ENCODE measurements at places on chromosomes 1 and 21. TPM values are rescaled to one million over a fixed set of nuclear protein-coding genes. Genes with fewer than 3 reads are reported as not detected.
A peak's percentile ranks its signal among the peaks of the same experiment; 100 is the strongest.

- DNase-seq: no peak
Measured at GRCh38 chr1:160427625-160428024, 27.3 kb downstream of the VANGL2 start.

DNA sequence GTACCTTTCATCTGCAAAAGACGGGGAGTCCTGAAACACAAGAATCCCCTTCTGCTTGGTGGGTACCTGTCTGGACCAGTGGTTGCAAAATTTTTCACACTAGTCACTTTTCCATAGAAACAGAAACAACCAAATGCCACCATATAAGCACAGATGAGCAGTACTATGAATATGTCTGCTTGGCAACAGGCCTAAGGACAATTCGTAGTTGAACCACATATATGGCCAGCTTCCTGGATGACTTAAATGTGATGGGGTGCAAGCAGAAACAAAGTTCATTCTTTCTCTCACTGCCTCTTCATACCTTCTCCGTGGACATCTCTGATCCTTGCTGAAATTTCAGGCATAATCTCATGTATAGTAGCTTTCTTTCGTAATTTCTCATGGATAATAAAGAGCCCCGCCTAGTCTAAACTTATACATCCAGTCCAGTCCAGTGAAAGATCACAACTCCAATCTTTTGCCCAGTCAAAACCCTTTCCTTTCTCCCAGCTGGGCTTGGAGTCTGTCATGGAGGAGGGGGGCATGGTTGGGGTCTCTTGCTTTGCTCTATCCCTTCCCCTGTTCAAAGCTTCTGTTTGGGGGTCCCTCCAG, 7.0 kb downstream of the FCAMR start:
- DNase-seq: no peak

DNA sequence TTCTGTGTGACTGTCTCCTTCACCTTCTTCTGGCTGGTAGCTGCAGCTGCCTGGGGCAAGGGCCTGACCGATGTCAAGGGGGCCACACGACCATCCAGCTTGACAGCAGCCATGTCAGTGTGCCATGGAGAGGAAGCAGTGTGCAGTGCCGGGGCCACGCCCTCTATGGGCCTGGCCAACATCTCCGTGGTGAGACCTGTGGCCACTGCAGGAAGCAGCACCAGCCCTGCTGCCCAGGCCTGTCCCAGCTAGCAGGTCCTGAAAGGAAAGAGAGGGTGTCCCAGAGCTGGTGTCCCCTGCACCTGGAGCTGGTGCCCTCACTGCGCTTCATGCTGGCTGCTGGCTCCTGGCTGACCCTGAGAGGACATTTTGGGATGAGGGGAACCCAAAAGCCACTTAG, 5.9 kb upstream of the ATXN7L2 start:
- DNase-seq: no peak

DNA sequence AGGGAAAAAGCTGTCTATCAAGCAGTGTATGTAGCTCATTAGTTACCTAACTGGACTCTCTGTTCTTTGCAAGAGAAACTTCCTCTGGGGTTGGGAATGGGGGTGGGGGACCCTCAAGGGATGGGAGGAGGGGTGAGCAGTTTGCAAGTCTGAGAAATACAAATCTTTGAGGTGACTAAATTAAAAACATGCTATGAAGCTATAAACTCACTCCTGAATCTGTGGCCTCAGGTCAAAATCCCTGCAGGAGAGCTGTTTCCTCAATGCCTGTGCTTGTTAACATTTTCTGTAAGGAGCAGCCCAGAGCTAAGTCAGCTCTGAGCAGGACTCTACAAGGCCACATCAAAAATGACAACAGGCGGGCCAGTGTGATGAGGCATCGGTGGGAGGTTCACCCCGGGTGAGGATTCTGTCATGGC, 32.8 kb upstream of the PTPRC start:
- no peak for DNase-seq

DNA sequence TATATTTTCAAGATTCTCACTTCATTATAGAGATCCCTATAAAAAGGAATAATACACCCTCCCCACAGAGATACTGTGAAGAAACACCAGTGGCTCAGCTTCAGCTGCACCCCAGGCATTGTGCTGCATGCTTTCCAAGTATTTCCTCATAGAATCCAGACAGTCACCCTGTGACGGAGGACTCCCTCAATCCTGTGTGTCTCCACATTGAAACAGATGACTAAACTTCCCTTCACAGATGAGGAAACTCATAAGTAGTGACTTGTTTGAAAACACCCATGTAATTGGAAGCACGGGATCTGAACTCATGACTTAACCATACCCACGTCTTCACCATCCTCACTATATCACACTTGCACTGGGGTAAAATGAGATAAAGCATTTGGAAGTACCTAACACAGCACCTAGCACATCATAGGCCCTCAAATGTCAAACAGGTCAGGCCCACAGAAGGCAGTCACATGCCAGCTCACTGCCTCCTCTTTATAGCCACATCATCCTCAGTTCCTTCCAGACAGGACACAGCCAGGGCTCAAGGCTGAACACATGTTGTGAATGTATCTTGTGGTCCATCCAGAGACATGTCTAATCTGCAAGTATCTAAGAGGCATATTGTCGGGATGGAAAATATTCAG, 55.2 kb downstream of the GPR161 start:
- peak; percentile 10 for DNase-seq

DNA sequence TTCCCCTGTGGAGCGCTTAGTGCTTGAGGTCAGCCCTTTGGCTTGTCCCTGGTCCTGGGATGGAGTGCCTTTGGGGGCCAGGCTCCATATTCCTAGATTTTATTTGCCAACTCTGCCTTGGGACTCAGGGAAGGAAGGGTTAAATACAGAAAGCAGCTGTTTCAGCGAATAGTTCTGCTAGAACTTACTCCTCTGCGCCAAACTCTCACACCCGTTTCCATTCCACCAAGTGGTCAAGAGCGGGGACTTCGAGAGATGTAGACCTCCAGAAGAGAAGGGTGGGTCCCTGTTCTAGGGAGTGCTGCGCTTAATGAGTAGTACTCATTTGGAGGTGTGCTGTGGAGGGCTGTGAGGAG, 704 bp upstream of the TOMM40L start:
- no peak for DNase-seq

SMCP gene
- total RNA-seq: not detected

UTS2 gene
- 0.30 TPM for total RNA-seq

SPSB1 gene
- total RNA-seq: 9.2 TPM

SYT2 gene
- total RNA-seq: 0.10 TPM
